ENCODE measurements at places on chromosomes 1 and 21.

- DNase-seq: no peak
Measured at GRCh38 chr1:88891951-88892340, 579 bp upstream of the GTF2B start.

- peak; percentile 37 for DNase-seq
Measured at GRCh38 chr1:206693029-206693428, 8.3 kb downstream of the MAPKAPK2 start.

- no peak for DNase-seq
Measured at GRCh38 chr1:39613250-39613649, 26.2 kb downstream of the HEYL start.

- DNase-seq: no peak
Measured at GRCh38 chr1:112546076-112546475, 37.3 kb downstream of the WNT2B start.

GRCh38 chr1:76053021-76053420 is 21.5 kb upstream of the ST6GALNAC3 start:
- no peak for DNase-seq

- no peak for DNase-seq
Measured at GRCh38 chr1:42730988-42731387, 9.0 kb downstream of the CLDN19 start.

DNA sequence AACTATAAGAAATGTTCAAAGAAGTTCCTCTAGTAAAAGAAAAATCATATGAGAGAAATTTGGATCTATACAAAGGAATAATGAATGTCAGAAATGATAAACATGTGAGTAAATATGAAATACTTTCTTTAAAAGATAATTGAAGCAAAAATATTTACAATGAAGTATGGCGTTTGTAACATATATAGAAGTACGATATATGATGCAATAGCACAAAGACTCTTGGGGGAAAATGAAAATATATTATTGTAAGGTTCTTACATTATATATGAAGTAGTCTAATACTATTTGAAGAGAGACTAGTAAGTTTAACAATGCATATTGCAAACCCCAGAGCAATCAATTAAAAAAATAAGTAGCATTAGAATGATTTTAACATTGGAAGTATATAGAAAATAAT is 20.3 kb upstream of the CCN1 start:
- no peak for DNase-seq

- no peak for DNase-seq
Measured at GRCh38 chr1:237411621-237412020, 369.6 kb downstream of the RYR2 start.

GRCh38 chr1:29243871-29244200 is 7.5 kb downstream of the PTPRU start:
- no peak for DNase-seq

DNA sequence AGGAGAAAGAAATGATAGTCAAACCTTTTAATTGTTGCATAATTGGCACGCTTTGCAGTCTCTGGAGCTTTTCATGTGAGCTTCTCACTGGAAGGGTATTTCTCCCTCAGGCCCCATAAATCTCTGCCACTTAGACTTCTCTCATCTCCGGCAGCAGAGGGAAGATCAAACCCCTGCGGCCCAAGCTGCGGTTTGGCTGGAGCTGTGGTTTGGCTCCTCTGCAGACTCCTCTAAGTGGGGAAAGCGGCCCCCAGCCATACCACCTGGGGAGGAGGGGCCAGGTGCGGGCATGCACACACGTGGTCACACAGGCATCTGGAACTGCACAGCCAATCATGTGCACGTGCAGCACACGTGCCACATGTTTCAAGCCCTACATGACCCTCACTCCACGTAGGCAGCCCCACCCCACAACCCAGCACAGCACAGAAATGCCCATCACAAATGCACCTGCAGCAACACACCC is 58.3 kb downstream of the UBE2T start:
- no peak for DNase-seq

- no peak for DNase-seq
Measured at GRCh38 chr1:197465528-197466327, 197.7 kb downstream of the CRB1 start.

DNA sequence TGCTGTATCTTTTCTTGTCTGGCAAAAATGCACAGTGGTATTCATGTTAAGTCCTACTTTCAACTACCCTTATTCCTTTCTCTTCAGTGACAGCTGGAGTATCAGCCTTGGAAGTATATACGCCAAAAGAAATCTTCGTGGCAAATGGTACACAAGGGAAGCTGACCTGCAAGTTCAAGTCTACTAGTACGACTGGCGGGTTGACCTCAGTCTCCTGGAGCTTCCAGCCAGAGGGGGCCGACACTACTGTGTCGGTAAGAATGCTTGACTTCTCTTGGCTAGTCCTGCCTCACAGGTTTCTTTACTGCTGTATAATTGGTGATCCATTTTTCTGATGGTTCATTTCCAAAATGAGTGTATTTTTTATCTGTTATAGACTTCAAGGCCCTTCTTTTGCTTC is 43.7 kb downstream of the MPZL1 start:
- DNase-seq: no peak

GRCh38 chr1:41466146-41466545 is 18.3 kb downstream of the EDN2 start:
- DNase-seq: no peak

GRCh38 chr1:112849425-112850033 is 106.5 kb downstream of the SLC16A1 start:
- peak; percentile 5 for DNase-seq

DNA sequence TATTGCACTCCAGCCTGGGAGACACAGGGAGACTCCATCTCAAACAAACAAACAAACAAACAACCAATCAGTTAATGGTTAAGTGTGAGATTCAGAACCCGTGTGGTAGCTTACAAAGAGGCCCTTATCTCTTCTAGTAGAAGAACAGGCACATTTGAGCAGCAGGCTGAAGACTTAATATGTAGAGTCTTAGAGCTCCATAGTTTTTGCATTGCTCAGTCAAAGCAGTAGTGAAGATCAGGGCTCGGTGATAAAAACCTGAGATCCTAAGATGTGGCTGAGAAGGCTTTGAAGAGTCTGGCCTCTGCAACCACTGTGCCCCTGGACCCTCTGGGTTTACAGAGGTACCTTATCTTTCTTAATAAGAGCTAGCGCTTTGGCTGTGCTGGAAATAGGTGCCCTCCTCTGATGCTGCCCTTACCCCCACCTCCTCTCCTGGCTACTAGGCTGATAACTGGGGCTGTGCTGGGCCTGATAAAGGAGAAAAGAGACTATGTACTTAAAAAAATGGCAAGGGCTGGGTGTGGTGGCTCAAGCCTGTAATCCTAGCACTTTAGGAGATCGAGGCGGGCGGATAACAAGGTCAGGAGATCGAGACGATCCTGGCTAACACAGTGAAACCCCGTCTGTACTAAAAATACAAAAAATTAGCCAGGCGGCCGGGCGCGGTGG is 10.5 kb upstream of the UCK2 start:
- DNase-seq: no peak

DNA sequence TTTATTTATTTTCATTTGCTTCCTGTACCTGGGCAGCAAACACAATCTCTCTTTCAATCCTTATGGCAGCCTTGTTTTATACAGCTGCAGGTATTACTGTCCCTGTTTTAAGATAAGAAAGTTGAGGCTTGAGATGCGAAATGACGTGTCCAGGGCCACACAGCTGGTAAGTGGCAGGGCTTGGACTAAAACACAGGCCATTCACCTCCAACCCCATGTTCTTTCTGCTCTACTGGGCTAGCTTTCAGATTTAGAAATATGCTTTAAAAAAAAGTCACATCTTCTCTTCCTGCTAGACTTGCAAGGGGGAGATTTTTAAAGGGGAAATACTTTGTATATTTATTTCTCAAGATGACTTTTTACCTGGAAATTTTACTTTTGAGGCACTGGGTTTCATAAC is 62.8 kb downstream of the CNST start:
- DNase-seq: no peak

- DNase-seq: no peak
Measured at GRCh38 chr1:182684116-182684828, at the start of gene RGS8. Gene RGS8, minus strand, starts transcription at chr1:182684587. Its CDS starts 14,938 bp downstream, at chr1:182669649.

DNA sequence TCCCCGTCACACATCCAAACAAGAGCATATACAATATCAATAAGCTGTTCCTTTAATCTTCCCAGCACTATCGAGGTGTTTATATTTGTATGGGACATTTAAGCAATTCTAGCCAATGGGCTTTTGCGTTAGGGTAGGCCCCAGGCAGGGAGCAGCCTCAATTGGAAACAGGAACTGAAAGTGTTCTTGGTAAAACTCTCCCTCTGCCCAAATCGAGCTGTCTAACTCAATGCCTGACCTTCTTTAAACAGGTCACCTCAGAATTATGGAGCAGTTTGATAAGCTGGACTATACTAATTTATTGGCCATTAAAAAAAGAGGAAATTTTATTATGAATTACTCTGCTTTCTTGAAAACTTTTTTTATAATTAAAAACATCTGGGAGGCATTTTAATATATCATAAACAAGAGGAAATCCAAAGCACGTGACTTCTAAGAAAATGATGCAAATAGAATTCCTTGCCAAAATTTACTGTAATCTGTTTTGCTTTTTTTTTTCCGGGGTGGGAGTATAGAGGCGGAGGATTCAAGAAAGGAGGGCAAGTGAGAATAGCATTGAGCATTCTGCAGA is 498.1 kb downstream of the LMO4 start:
- no peak for DNase-seq

DNA sequence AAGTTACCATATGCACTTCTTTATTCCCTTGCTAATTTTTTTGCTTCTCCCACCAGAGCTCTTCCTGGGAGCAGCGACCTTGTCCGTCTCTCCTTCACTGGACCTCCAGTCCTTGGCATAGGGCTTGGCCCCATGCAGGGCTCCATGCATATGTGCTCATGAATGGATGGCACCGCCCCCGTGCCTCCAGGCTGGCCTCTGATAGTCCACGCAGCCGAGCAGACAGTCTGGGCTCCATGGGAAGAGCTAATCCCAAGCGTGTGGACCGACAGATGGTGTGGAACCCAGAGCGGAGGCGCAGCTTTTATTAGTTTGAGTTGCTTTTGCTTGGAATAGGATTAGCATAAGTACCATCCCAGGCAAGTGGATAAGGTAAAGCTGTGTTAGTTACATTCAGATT is 41.8 kb downstream of the CDCP2 start:
- no peak for DNase-seq

GRCh38 chr1:87642581-87643221 is 314.0 kb downstream of the LMO4 start:
- no peak for DNase-seq

GRCh38 chr1:167722152-167722869 is 529 bp downstream of the MPZL1 start:
- peak; percentile 47 for DNase-seq

- DNase-seq: no peak
Measured at GRCh38 chr1:41484402-41485241, at the start of gene EDN2. Gene EDN2, minus strand, starts transcription at chr1:41484683. Its CDS starts 82 bp downstream, at chr1:41484601.

DNA sequence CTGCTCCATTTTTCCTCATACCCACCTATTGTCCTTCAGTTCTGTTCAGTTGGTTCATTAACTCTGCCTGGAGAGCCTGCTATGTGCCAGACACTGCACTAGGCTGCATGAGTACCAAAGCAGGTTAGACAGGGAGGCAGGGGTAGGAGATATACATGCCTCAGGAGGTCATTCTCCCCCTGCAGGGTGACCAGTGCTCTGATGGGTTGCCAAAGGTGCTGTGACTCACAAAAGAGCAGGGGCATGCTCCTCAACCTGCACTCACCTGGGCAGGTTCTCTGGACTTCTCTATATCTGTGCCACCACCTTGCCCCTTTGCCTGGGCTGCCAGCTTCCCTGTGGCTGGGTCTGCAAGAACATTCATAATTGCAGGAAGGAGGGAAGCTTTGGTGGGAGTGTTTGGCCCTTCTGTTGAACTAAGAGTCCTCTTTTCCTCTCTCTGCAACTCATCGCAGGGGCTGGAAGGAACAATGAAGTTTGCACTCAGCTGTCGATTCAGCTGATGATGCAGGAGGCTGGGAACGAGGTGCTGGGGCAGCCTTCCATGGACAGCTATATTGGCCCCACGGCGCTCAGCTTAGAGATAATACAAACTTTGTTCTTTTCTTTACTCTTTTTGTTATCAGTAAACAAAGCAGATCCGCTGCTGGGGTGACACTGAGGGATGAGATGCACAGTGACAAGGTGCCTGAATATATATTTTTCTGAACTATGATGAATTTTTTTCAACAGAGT is 356.4 kb upstream of the PLXNA2 start:
- DNase-seq: no peak

DNA sequence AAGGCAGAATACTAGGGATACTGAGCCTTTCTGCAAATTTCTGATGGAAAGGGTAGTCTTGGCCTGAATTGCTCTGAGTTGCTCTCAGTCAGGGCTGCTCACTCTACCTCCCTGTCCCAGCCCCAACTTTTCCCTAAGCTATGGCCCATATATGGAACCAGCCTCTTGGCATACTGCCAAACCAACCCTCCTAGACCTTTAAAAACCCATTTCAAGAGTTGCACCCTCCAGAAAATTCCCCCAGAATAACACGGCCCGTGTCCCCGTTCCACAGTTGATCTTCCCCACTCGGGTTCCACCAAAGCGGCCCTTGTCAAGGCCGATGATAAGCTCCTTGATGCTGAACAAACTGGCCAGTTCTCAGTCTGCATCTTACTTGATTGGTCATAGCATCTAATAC is 25.4 kb downstream of the SYT6 start:
- DNase-seq: no peak

- DNase-seq: no peak
Measured at GRCh38 chr1:3785045-3785444, 11.3 kb downstream of the LRRC47 start.

- no peak for DNase-seq
Measured at GRCh38 chr1:43932786-43933385, 715 bp upstream of the ARTN start.

DNA sequence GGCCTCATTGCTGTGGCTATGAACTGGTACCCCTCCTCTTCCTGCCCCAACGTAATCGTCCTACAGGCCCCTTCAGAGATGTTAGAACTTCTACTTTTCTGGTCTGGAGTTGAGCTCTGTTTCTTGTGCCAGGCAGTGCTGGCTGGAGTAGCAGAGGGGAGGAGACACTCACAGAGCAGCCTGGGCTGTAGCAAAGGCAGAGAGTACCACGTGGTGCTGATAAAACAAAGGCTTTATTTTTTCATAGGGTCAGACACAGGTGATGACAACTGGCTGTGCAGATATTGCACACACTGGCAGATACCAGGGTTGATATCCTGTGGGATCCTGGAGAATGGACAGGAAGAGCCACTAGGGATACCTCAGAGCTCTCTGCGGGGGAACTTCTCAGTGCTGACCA is 23.2 kb downstream of the CRCT1 start:
- no peak for DNase-seq

DNA sequence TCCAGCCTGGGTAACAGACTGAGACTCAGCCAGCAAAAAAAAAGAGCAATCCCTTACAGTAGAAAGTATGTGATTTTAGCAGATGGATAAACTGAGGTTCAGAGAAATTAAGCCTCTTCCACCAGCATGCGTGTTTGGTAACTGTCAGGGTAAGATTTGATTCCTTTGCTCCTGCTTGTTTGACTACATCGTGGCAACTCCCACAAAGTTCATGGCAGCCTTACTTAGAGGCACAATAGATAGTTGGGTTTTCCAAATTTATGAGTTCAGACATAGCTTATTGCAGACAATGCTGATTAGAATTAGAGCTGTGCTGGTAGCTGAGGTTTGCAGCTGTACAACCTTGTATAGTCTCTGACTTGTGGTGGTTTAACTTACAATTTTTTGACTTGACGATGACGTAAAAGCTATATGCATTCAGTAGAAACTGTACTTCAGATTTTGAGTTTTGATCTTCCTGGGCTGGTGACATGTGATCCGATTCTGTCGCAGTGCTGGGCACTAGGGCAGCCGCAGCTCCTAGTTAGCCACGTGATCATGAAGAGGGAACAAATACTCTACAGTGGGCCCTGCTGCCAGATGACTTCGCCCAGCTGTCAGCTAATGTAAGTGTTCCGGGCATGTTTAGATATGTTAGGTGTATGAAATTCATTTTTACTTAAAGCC is 167.8 kb downstream of the DHRS3 start:
- DNase-seq: peak; percentile 53

Data from anterior cingulate cortex (tissue), 58 donors.